Cerebellar cortex (tissue), 1 donor: ENCODE measurements at places on chromosomes 1 and 21.

DNA sequence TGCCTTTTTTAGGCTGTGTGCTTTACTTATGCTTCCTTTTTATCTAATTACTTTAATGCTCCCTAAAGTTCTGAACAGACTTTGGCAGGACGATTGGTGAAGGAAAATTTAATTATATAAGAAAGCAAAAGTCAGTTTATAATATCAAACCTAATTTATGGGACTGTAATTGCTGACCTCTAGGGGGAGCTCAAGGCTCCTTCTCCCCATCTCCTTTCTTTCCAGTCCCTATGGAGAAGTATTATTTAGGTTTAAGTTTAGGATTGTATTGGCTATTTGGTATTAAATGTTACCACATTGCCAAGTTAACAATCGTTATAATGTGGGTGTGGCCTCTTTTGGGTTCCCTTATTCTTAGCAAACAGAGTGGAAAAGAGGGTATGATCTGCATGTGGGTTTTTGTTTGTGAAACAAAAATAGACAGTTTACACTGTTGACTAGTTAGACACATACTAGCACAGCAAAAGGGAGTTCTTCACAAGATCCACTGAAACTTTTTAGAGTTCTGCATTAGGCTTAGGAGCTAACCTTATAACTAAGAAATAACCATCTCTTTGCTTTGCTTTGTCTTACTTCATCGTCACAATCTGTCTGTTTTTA lies 48.2 kb upstream of the TNFSF4 start:
- peak; percentile 19 for DNase-seq

- no peak for DNase-seq
These were observed 1.1 kb downstream of the CEP350 start for GRCh38 chr1:179955731-179956130.

GRCh38 chr1:239386453-239387303 lies at the start of gene CHRM3:
Gene CHRM3 (plus strand): TSS chr1:239386568. CDS start chr1:239907452, 520,884 bp downstream.
- DNase-seq: no peak

- DNase-seq: no peak
These were observed 3.2 kb upstream of the CRYBG2 start for GRCh38 chr1:26357121-26357602.

GRCh38 chr1:236522937-236523703 lies 662 bp upstream of the LGALS8 start:
- peak; percentile 36 for DNase-seq

- DNase-seq: no peak
These were observed 129.2 kb downstream of the GLUL start for GRCh38 chr1:182262425-182262824.

- no peak for DNase-seq
These were observed 15.5 kb upstream of the PPP1R15B start for GRCh38 chr1:204426971-204427701.

GRCh38 chr1:174367892-174368291 lies 79.9 kb upstream of the GPR52 start:
- DNase-seq: peak; percentile 85
